ENCODE measurements at places on chromosomes 1 and 21.

DNA sequence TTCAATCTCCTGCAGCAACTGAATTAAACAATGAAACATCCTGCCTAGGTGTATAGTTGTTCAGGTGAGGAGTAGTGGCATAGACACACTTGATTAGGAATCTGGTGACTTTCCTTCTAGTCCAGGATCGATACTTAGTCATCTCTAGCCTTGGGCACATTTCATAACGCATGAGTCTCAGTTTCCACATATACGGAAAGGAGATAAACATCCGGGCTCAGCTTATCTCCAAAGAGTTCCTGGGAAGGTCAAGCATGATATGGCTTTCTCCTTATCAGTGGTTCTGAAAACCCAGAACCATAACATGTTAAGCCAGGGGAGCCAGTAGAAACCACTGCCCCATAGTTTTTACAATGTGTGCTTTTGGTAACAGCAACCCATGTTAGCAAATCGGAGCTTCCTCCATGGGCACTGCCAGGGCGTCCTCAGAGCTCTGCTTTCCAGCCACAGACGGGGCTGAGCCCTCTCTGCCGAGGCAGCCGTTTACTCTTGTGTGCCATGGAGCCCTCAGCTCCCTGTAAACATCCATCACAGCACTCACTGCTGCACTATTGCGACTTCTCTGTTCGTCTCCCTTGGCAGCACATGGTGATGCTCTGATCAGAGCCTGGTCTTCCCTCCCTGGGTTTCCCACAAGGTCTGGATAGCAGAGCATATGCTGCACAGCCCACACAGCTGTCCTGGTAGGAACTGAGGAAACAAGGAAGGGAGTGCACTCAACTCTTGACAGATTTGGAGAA is 34.6 kb downstream of the RUNX1 start:
- DNase-seq = no peak

DNA sequence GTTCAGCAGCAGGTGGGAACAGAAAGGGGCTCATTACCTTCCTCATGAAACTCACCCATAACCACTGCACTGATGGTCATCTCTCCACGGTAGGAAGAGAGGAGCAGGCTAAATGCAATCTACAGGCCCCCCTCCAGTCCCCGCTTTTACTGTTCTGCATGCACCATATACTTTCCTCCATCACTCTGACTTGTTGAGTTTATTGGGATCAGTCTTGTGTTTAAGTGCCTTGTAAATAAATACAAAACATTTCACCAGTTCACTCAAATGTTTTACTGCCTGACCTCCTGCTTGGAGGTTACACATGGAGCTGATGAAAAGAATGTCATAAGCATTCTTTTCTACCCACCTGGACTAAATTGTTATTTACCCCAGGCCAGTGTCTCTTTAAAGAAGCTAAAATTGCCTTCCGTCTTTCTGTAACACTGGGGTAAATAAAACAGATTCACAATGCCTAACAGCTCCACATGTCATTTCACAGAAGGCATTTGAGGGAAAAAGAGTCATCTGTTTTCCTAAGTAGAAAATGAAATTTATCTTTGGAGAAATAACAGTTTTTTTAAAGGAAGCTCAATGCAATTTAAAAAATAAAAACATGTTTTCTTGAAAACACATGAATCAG is 30.7 kb downstream of the PTPN14 start:
- DNase-seq = no peak

- DNase-seq = no peak
These were observed 1.7 kb downstream of the TFF3 start for GRCh38 chr21:42313501-42313969.

GRCh38 chr1:99648107-99648506 is 2.2 kb downstream of the PALMD start:
- DNase-seq = no peak

GRCh38 chr21:34148826-34149558 is 75.6 kb downstream of the MRPS6 start:
- DNase-seq = no peak

DNA sequence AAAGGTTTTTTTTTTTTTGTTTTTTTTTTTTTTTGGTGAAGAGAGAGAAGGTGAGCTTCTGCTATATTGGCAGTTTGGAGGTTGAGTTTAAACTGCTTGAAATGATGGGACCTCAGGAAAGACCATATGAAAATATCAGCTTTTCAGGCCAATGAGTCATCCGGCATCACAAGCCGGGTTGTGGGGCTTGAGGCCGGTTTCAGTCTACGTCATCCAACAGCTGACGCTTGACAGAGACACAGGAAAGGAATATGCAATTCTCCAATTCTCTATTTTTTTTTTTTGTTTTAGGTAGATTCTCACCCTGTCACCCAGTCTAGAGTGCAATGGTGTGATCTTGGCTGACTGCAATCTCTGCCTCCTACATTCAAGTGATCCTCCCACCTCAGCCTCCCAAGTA is 52.4 kb downstream of the KCNJ6 start:
- no peak for DNase-seq

DNA sequence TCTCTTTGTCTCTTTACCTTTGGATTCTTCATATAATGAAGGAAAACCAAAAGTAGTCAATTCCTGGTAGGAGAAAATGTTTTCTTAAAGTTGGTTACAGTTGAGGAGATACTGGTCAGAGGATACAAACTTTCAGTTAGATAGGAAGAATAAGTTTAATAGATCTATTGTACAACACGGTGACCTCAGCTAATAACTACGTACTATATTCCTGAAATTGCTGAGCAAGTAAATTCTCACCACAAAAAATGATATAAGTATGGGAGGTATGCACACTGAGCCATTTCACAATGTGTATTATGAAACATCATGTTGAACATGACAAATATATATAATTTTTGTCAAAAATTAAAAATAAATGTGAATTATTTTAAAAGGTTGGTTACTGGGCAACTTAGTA is 20.4 kb downstream of the SSX2IP start:
- no peak for DNase-seq

DNA sequence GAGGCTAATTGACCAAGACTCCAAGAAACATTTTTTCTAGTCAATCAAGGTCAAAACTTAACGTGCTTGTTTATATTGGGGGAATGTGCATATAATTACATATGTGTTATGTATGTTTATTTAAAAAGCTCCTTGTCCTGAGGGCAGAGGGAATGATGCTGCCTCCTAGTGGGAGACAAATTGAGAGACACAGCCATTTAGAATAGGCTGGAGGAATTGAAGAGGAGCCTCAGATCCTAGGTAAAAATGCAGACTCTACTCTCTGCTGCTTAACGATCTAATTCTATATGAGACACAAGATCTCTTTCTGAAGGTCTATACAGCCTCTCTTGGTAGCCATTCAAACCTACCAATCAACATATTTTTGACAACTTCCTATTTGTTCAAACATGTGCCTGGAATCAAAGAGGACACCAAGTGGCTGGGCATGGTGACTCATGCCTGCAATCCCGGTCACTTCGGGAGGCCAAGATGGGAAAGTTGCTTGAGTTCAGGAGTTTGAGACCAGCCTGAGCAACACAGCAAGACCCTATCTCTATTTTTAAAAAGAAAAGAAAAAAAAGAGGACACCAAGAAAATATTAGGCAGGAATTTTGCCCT is 136.6 kb upstream of the ZNF648 start:
- no peak for DNase-seq

DNA sequence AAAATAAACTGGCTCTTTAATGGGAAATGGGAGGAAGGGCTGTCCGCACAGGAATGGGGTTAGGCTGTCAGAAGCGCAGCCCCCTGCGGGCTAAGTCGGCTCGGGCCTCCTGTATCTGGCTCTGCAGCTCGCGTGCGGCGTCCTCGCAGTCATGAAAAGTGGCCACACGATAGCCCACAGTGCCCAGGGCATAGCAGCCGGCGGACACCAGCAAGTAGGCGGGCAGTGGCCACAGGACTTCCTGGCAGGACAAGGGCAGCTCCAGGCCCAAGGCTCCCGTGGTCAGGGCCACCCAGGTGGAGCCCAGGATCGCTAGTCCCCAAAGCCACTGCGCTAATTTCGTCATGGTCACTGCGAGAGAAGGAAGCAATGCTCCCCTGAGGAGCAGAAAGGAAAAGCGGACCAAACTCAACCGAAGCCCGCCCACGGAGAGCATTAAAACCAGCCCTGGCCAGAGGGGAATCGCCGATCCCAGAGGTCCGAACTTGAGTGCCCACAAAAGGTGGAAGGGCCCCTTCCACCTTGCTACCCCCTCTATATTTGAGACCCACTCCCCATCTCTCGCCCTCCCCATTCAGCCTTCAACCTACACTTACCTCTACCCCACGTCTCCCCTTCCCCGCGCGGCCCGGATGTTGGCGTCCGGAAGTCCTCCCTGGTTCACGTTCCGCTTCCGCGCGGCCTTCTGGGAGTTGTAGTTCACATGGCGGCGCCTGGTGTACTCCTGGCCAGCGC is at the start of gene DPM3:
TSS of gene DPM3 (minus strand) at position 637 of the 735 bp plus-strand sequence. CDS start at position 346, 291 bp downstream.
- peak; percentile 95 for DNase-seq

GRCh38 chr1:110475362-110476027 is 24.5 kb downstream of the PROK1 start:
- DNase-seq = no peak

GRCh38 chr1:69611316-69611715 is 43.6 kb downstream of the LRRC7 start:
- DNase-seq = no peak

DNA sequence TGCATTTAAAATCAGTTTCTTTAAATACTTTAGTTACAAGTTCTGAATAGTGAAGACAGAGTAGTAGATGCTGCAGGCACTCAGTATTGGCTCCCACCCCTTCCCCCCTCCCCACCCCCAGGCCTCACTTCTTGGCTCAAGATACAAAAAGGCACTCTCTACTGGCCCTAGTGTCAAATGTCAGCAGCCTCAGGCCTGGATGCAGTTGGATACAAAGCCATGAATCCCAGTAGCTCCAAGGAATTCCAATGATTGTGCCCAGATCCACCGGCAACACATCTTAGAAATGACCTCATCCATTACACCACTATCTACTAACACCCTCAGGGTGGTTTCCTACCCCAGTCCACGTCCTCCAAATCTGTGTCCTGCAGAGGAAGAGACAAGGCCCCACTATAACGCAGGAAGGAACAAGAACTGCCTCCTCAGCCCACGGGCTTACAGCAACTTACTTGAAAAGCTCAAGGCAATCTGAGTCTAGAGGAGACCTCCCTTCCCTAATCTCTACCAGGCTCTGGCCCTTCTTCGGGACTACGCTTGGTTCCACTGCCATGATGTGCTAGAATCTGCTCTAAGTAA is 17.6 kb downstream of the ACADM start:
- DNase-seq = no peak

GRCh38 chr1:61606448-61607312 is 118.3 kb downstream of the TM2D1 start:
- no peak for DNase-seq

DNA sequence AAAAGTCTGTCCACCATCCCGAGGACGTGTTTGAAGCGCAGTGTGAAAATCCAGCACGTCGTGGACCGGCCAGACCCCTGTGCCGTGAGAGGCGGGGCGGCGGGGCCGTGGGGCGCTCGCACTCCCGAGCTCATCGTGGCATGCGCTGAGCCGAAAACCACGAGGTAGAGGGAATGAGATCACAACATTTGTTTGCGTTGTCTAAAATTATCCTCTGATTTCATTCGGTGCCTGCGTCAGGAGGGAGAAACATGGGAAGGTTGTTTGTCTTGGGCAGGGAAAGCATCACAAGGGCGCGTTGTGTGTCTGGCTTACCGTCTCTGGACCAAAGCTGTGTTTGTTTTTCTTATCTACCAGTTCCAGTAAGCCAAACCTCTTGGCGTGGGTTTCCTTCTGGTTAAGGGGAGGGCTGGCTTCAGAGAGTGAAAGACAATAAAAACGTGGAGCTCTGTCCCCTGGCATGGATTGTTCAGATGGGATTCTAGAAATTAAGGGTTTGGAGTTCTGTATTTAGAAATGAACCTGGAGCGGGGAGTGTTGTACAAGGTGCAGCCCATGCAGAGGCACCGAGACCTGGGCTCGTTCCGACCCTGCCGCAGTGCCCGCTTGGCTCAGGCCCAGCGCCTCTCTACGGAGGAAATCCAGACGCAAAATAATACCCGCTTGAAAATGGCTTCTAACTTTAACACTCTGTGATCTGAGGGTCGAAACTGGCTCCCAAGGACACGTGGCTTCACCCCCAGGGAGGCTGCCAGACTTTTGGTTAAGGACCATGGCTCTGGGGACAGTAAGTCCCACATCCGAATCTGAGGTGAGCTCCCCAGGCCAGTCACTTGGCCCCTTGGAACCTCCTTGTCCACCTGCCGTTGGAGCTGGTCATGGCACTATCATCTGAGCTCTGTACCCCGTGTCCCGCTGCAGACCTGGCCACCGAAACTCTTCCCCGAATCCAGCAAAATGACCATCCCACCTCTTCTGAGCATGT is 68.7 kb upstream of the FAM3B start:
- DNase-seq = no peak

- DNase-seq = no peak
These were observed 9.9 kb upstream of the CD58 start for GRCh38 chr1:116580446-116581322.

DNA sequence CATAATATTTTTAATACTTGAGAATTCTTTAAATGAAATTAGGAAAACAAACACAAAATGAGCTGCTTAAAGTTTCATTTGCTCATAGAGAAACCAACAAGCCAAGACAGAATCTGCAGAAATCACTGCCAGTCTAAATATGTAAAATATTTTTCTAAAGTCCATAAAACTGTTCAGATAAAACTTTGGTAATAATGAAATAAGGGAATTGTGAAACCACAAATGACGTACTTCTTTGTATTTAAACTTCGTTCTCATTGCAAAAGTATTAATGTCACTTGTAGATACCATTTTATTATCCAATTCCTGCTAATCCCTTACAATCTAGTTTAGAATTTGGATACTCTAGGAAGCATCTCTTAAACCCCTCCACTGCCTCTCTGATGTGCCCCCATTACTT is 234.5 kb upstream of the NEGR1 start:
- no peak for DNase-seq

- no peak for DNase-seq
These were observed 1.7 kb downstream of the INKA2 start for GRCh38 chr1:111737216-111738132.

Data from dorsolateral prefrontal cortex (tissue), 122 donors.